ENCODE measurements at places on chromosomes 2 and 18.

DNA sequence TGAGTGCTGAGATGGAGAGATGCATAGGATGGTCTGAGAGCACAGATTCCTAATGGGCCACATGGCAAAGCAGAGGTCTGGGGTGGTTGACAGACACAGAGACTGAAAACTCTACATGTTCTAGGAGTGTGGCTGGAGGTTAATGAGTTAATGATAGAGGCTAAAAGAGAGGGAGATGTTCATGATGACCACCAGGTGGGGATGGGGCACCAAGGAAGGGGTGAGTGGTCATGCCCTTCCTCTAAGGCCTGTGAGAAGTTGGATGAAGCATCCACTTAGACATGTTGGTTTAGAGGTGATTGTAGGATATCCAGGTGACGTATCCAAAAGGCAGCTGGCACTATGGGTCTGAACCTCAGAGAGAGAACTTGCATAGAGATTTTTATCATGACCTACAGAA lies 102.1 kb downstream of the LRP2 start:
- no peak for DNase-seq

DNA sequence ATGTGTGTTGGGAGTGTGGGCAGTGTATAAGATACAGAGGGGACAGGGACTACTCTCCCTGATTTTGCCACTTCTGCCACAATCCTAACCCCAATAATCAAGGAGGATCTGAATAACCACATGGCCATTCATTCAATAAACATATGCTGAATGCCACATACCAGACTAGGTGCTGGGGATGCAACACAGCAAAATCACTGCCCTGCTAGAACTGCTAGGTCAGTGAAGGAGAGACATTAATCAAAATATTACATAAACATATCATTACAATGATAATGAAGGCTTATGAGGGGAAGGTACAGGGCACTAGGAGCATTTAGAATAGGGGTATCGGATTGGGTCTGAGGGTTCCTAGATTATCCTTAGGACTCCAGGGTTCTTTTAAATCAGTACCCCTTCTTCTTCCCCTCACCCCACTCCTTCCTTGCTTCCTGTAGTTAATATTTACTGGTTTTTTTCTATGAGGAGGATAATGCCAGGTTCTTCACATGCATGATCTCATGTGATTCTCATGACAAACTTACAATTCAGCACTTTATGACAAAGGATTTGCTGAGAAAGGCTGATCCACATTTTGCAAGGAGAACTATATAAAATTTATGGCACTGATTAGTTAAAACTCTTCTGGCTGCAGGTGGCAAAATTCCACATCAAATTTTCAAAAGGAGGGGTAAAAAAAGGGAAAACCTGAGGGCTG lies 56.4 kb upstream of the PCBP1 start:
- no peak for DNase-seq

DNA sequence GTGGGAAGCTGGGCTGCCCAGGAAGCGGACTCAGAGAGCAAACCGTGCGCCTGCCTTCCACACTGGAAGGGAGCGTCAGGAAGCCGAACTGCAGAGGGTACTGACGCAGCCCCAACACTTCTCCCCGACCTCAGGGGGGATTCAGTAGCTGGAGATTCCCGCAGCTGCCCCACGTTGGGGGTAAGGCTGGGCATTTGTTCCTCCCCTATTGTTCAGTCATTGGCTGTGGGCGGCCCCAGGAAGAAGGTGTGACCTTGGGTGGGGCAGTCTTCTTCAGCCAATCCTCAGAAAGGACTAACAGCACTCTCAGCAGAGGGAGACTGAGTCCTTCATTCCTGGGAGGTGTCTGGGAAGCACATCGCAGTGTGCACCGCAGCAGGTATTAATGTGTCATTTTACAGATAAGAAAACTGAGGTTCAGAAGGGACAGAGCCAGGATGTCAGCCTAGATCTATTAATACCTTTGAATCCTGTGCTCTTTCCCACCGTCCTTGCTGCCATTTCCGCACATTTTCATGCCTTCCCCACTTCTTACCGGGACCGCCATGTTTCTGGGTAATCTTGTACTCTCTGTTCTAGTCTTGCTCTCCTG lies 12.1 kb upstream of the C18orf32 start:
- no peak for DNase-seq

DNA sequence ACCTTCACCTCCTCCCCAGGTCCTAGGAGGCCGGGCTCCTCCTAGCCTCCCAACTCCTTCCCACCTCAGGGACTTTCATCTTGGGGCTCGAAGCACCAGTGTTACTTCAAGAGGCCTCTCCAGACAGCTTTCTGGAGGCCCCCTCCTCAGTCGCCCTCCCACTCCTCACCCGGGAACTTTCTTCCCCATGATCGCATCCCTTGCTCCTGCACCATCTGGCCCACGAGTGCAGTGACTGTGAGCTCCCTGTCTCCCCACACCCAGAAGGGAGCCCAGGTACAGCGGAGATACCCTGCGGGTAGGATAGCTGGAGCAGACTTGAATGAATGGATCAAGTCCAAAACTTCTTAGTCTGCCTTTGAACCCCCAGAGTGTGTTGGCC lies 6.1 kb downstream of the ERFE start:
- no peak for DNase-seq

- no peak for DNase-seq
Observed at GRCh38 chr2:142834021-142834420, 43.4 kb upstream of the KYNU start.

DNA sequence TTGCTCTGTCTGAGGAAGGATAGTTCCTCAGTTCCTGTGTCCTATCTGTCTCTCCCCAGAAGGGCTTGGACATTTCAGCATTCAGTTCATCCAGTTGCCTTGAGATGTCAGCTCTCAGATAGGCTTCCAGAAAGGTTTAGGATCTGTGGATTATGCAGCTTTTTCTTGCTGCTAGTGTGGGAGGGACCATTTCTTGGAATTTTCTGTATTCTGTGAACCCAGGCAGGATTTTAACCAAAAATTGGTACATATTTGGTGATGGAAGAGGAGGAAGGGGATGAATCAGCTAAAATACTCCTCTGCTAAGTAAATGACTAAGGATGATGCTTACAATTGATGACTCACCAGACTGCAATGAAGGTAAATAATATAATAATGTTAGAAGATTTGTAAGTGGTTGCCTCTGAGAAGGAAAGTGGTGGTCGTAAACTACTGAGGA lies 58.6 kb upstream of the DOCK10 start:
- no peak for DNase-seq

GRCh38 chr2:139175510-139175909 lies 395.3 kb upstream of the NXPH2 start:
- no peak for DNase-seq

- peak; percentile 29 for DNase-seq
Observed at GRCh38 chr2:119266091-119266589, 42.5 kb downstream of the STEAP3 start.

Measured in left lobe of liver (tissue), 2 donors.